ENCODE measurements at places on chromosomes 6 and 20. TPM values are rescaled to one million over a fixed set of nuclear protein-coding genes. Genes with fewer than 3 reads are reported as not detected.

GRCh38 chr6:37382994-37383765, 29.4 kb downstream of the RNF8 start:
- DNase-seq: no peak

- DNase-seq: no peak
Observed at GRCh38 chr20:10511509-10512251, 76.6 kb downstream of the SLX4IP start.

DNA sequence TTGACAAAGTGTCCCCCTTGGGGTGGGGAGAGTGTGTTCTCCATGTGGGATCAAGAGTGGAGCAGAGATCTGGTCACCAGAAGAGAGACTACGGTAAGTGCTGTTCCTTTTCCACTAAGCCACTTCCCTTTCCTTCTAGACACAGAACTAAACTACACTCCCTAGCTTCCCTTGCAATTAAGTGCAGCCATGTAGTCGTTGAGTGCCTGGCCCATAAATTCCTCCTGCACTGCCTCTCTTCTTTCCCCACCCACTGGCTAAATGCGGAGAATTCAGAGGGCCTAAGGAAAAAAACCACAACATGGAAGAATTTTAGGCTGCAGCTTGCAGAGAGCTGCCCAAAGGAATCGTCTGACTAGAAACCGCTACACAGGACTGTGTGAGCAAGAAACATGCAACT, 1.5 kb downstream of the WDR27 start:
- no peak for DNase-seq

DNA sequence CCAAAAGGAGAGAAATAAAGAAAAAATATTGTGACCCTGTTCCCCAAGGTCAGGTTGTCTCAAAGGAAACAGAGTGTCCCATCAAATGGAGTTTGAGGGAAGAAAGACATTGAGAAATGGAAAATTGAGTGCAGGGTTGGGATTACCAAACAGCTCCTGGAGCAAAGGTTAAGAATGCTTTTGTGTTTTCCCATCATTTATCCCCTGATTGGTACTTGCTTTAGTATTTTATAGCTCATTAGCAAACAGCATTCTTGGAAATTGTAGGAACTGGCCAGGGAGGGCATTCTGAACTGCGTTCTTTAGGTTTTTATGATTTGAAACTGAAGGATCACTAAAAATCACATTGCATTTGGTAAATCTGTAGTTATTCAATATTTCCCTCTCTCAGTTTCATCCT, 59.0 kb upstream of the NELFCD start:
- DNase-seq: no peak

GRCh38 chr6:22838345-22838744, 269.0 kb downstream of the HDGFL1 start:
- DNase-seq: no peak

- no peak for DNase-seq
Observed at GRCh38 chr6:48511378-48511777, 400.4 kb upstream of the PTCHD4 start.

DNA sequence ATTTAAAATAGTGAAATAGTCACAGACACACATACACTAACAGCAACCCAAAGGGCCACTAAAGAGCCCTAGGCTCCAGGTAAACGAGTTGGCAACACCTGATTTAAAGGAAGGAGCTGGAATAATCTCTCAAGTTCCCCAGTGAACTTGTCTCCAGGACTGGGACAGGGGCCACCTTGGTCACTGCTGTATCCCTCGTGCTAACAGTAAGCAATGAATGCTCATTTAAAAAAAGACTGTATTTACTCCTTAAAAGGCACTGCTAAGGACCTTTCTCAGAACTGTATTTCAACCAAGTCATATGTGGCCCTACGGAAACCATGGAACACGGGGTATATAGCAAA, 1.3 kb downstream of the DIDO1 start:
- DNase-seq: peak; percentile 19

DNA sequence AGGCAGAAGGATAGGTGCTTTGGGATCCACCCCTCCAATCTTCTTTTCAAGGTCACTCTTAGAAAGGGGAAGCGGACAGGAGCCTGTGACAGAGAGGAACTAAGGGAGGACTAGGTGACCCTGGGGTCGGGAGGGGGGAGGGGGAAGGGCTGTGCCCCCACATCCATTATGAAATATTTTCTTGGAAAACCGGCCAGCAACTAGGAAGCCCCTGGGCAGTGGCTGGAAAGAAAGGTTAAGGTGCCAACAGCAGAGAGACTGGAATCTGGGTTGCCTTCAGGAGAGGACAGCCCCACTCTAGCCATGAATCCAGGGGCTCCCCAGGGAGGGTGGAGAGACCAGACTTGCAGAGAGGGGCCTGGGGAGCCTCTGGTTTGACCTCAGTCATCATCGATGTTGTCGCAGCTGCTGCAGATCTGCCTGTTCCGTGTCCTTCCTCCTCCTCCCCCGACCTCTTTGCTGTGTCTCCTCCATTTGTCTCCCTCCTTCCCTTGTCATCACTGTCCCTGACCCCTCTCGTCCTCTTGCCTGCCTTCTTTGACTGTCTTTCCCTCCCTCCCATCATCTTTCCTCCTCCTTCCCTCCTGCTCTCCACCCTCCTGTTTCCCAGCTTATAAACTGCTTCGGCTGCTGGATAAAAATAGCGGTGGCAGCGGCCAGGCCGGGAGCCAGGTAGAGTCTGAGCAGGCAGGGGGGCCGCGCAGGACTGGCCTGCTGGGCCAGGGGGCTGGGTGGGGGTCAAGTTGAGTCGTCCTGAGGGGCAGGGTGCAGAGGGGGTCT, 3.2 kb downstream of the SLC29A1 start:
- DNase-seq: no peak

DNA sequence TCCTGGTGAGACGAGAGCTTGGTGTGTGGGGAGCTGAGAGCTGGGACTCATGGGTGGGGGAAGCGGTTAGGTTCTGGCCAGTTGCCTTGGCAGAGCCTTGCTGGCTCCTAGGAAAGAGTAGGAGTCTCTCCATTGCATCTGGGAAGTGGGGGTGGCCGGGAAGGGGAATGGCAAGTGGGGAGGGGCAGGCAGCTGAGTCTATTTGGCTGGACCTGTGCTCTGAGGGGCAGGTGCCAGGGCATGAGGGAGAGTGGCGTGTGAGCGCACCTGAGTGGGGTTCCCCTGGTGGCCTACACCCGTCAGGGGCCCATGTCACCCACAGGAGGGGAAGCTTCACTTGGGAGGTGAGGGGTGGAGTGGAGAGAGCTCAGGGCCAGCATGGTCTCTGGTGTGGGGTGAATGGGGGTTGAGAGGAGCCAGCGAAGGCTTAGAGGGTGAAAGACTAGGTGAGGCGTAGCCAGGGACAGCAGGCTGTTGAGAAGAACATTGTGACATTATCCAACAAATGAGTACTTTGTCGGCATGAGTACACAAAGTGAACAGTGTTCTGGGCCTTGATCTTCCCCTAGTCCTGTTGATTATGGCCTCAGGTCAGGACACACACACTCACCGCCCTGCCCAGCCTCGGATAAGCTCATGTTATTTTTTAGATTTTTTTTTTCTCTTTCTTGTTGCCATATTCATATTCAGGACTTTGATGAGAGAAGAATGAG, 59.8 kb downstream of the FAM120B start:
- DNase-seq: no peak

DNA sequence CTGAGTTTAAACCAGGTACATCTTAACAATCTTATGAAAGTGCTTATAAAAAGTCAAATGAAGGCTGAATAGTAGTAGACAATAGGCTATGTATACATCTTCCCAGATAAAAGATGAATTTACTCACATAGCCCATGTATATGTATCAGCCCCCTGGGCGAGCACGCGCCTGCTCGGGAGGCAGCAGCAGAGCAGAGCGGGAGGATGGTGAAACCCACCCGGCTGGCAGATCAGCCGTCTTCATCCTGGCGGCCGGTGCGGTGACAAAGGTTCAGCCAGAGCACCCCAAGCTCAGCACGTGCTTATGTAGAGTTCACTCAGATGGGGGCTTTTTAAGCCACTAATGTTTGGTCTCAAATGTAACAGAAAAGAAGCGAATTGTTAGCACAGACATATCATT, 184.8 kb downstream of the KIF6 start:
- DNase-seq: no peak

Gene EEF1A1
- 7,497 TPM for total RNA-seq

GRCh38 chr6:835476-836160, 142.7 kb upstream of the EXOC2 start:
- DNase-seq: no peak

GRCh38 chr6:48078120-48078519, 32.9 kb downstream of the PTCHD4 start:
- DNase-seq: no peak

Gene HCRTR2
- not detected for total RNA-seq

GRCh38 chr20:37114012-37114411, 18.2 kb upstream of the RBL1 start:
- DNase-seq: no peak

- no peak for DNase-seq
Observed at GRCh38 chr6:145423936-145424335, 311.4 kb downstream of the EPM2A start.

Gene SLC22A16
- total RNA-seq: not detected

- no peak for DNase-seq
Observed at GRCh38 chr6:22141241-22141745, 155.5 kb downstream of the PRL start.

DNA sequence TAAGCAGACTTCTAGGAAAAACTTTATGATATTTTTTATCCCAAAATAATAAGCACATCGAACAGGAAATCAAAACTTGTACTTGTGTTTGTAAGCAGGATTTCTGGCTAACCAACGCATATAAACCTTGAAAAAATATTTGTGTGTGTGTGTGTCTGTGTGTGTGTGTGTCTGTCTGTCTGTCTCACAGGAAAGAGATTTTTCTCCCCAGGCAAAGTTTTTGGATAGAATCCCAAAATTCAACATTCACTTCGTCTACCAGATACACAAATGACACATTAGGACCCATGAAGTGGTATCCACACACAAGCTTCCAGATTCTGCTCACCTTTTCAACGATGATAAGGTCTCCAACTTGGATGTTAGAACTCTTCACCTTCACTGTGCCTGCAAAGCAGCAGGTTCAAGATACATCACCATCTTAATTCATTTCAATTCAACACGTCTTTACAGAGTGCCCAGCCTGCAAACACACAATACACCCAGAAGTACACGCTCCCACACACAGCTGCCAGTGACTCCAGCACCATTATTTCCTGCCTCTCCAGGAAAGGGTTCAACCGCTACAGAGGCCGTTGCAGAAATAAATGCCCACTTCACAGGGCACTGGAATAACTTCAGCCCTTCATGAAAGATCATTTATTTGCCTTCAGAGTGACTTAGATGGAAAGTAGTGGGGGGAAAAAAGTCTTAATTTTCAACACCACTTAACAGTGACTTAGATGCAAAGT, 70.9 kb downstream of the ATP9A start:
- DNase-seq: no peak

DNA sequence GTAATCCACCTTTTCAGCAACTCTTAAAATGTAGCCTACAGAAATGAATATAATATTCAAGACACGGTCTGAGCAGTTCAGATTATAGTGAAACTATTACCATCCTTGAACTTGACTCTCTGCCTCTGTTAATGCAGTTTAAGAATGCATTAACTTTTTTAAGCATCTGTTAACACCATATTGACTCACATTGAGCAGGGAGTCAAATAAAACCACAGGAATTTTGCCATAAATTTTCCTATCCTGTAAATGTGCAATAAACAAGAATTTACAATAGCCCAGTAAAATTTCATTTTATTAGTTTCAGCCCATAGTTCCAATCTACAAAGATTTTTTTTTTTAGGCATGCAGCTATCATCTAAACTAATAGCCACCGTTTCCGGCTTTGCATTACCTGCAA, 239.2 kb upstream of the DEFB112 start:
- no peak for DNase-seq

GRCh38 chr6:11262242-11262641, 29.8 kb upstream of the NEDD9 start:
- no peak for DNase-seq

Gene FAM83C
- not detected for total RNA-seq

- DNase-seq: no peak
Observed at GRCh38 chr20:25487306-25487705, 79.8 kb downstream of the GINS1 start.

DNA sequence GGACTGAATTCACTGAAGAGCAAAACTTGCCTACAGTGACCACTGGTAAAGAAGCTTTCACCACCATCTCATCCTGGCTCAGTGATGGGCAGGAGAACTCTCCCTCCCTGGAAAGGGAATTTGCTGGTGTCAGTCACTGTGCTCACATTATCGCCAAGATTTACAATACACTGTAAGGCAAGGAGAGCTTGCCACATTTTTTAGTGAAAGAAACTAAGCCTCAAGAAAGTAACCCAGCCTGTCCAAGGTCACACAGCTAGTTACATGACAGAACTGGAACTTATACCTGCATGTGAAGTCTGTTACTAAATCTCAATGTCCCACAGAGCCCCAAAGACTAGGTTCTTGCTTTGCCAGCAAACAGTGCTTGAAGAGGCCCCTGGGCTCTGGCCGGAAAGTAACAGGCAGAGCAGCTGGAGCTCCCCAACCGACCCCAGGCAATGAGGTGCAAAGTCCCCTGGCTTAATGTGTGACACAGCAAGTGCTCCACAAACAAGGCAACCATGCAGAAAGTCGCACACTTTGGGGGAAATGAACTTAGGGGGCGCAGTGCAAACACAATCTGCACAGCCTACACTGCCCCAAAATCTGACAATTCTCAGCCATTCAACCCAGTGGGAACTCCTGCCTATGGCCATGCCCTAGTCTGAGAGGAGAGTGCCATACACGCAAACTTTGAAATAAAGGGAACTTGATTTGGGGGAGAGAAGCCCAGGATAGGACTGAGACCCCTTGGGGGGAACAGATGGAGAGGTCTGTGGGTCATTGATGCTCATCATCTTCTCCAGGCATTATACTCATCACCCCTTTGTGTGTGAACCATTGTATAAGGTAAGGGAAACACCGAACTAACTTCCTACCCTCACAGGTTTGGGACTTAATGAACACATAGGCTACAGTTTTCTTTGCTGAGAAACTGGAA, 1.9 kb downstream of the BCL2L1 start:
- no peak for DNase-seq

- no peak for DNase-seq
Observed at GRCh38 chr6:13830803-13831202, 16.4 kb upstream of the MCUR1 start.

GRCh38 chr6:128580224-128581110, 60.1 kb upstream of the PTPRK start:
- no peak for DNase-seq

Gene SRC
- total RNA-seq: 89.7 TPM

DNA sequence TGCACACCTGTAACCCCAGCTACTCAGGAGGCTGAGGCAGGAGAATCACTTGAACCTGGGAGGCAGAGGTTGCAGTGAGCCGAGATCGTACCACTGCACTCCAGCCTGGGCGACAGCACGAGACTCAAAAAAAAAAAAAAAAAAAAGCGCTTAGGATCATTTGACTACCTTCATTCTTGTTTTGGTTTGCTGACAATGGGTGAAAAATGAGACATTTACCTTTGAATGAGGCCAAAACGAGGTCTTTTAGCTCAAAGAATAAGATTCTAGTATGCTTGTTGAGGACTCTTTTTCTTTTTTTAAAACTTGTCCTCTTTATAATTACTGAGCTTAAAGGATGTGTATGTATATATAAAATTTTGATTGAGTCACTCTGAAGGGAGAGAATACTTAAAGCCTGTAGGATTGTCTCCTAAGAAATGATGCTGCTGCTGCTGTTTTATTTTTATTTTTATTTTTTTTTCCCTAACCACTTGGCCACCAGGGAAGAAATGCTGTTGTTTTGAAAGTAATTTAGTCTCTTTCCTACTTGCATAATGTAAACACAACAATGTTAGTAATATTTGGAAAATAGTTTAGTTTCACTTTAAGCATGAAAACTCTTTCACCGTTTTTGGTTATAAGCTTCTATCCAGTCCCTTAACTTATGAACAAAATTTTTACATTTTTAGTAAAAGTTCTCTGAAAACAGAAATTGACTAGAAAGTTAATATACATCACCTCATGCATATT, 7.9 kb downstream of the UBR2 start:
- DNase-seq: no peak

Data from upper lobe of left lung (tissue), 6 donors.